Activated CD8-positive, alpha-beta memory T cell treated with anti-CD3 and anti-CD28 coated beads for 24 hours (primary cell): ENCODE measurements at places on chromosomes 16 and 17.
A peak's percentile ranks its signal among the peaks of the same experiment; 100 is the strongest.

DNA sequence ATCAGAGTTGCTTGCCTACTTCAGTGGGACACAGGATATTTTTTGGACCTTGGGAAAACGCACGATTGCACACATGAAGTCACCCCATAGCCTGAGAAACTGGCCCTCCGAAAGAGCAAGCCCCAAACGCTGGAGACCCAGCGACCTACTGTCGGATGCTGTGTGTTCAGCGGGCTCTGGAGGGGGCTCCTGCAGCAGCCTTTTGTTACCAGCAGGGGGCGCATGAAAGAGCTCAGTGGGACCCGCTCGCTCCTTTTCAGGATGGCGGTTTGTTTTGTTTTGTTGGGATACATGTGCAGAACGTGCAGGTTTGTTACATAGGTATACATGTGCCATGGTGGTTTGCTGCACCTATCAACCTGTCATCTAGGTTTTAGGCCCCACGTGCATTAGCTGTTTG, 28.4 kb downstream of the MYH3 start:
- no peak for DNase-seq

DNA sequence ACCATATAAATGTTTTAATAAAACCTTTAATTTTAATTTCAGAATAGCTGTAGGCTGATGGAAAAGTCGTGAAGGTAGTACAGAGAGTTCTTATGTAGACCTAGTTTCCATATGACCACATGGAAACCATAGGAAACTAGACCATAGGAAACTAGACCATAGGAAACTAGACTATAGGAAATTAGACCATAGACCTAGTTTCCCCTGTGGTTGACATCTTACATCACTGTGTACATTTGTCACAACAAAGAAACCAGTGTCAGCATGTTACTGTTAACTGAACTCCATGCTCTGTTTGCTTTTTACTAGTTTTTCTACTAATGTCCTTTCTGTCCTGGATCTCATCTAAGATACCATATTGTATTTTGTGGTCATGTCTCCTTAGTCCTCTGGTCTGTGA, 14.6 kb downstream of the NUDT7 start:
- no peak for DNase-seq

GRCh38 chr17:309361-309888, 43.2 kb downstream of the RPH3AL start:
- DNase-seq, result no peak

DNA sequence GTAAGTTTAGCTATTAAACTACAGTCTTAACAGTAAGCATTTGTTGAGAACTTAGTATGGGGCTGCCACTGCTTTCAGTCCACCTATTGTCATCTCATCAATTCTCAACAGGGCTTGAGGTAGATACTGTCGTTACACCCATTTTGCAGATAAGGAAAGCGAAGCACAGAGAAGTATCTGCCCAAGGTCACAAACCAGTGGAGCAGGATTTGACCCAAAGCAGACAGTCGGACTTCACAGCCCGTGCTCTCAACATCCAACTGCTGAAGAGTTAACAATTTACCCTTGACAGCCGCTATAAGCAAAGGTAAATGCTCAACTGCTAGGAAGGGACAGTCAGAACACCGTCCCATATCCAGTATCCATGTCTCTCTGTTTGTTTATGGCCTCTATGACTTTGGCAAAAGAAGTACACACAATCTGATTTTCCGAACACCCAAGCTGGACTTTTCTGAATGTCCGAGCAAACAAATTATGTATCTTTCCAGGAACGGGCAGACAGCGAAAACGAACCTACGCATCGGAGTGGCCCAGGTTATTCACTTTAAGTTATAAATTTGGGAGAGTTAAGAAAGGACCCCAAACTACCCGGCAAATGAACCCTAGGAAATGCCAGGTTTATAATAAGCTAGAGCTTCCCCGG, 1.2 kb downstream of the SIAH1 start:
- peak; percentile 58 for DNase-seq

GRCh38 chr17:29007860-29008455, 2.1 kb upstream of the SEZ6 start:
- DNase-seq, result no peak

GRCh38 chr16:83137326-83137781, 510.6 kb downstream of the CDH13 start:
- DNase-seq, result no peak

DNA sequence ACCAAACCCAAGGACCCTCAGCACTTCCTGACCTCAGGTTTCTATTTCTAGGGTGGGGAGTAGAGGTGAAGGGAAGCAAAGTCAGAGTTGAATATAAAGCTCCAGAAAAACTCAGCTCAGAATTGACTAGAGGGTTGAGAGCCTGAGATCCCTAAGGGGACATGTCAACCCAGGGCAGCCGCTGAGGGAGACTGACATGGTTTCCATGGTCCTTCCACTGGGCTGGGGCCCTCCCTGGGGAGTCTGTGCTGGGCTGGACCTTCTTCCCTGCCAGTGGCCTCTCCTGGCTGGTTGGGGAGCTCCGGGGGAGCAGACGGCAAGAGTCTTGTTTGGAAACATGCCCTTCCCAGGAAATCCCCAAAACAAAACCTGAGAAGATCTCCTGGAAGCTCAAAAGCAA, 121.3 kb downstream of the METRNL start:
- DNase-seq, result no peak

- no peak for DNase-seq
These were observed 24.9 kb downstream of the BAHCC1 start for GRCh38 chr17:81419886-81420768.

DNA sequence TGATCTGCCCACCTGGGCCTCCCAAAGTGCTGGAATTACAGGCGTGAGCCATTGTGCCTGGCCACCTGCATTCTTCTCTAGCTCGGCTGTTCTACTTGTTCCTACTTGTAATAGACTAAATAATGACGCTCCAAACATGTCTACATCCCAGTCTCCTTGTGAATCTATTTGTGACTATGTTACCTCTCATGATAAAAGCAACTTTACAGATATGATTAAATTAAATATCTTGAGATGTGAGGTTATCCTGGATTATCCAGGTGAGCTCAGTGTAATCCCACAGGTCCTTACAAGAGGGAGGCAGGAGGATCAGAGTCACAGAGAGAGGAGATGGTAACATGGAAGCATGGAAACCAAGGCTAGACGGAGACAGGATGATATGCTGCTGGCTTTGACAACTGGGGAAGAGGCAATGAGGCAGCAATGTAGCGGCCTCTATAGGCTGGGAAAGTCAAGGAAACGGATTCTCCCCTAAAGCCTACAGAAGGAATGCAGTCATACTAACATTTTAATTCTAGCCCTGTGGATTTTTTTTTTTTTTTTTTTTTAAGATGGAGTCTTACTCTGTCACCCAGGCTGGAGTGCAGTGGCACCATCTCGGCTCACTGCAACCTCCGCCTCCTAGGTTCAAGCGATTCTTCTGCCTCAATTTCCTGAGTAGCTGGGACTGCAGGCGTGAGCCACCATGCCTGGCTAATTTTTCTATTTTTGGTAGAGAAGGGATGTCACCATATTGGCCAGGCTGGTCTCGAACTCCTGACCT, 5.0 kb upstream of the LASP1 start:
- DNase-seq, result no peak

- DNase-seq, result no peak
These were observed 15.6 kb downstream of the DEF8 start for GRCh38 chr16:89964201-89964600.

DNA sequence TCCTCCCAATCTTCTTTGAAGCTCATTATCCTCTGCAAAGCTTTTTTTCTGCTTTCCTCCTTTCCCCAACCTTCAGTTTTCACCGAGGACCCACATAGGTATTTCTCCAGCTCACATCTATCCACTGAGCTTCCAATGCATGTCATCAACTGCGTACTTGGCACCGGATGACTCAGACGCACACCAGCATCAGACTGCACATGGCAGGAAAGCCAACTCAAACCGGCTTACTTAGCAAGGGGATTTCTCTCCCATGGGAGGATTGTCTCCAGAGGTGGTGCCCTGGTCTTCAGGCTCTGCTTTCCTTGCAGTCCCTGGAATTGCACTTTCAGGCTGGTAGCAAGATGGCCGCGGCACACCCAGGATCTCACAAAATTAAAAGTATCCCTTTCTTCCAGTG, 1.7 kb upstream of the AKTIP start:
- DNase-seq, result peak; percentile 57

DNA sequence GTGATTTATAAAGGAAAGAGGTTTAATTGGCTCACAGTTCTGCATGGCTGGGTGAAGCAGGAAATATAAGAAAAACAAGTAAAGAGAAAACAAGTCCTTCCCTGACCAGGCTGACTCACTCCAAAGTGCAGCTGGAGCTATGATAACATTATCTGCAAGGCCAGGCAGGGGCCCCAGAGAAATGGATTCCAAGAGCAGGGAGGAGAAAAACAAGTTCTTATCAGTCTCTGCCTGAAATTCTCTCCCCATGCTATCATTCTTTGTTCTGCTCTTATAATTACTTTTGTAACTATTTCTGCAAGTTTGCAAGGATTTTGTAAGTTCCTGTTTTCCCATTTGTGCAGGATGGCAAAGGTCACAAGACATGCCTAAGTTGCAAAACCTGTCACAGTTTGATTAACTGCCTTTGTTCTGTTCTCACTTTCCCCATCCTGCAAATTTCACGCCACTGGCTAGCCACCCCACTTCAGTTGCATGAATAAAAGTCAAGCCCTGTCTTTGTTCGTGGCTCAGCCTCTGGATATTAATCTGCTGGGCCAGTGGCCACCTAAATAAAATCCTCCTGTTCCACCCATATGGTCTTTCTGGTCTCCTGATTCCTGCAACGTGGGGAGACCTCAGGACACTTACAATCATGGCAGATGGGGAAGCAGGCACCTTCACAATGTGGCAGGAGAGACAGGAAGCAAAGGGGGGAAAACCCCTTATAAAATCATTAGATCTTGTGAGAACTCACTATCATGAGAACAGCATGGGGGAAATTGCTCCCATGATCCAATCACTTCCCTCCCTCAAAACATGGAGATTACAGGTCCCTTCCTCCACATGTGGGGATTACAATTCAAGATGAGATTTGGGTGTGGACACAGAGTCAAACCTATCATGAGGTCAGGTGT, 13.1 kb downstream of the ABCA9 start:
- no peak for DNase-seq

DNA sequence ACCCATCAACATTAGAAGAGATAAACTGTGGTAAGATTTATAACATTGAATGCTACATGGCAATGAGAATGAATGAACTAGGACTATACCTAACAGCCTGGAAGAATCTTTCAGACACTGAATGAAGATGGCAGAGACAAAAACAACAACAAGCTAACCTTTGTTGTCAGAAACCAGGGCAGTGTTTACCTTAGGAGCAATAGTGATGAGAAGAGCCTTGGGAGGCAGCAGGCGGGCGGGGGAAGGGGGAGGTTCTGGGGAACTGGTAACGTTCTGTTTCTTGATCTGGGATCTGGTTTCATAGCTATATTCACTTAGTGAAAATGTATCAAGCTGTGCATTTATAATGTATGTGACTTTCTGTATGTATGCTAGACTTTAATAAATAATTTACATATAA, 139.0 kb upstream of the TNRC6C start:
- no peak for DNase-seq

GRCh38 chr17:66302761-66303626, 581 bp downstream of the PRKCA start:
- DNase-seq, result peak; percentile 82

DNA sequence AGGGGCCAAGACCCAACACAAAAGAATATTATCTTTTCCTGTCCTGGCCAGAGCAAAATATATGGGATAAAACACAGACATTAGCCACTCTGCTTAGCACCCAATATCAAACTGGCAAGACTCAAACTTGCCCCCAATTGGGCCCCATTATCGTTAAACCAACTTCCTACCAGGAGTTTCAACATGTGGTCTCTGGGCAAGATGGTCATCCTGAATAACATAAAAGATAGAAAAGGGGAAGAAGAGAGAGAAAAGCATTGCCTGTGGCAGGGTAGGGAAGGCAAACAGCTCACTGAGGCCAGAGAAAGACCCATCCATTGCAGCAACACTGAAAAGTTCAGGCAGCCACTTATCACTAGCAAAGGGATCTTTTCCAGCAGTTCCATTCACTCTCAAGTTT, 502.1 kb downstream of the KIF2B start:
- no peak for DNase-seq

- DNase-seq, result no peak
These were observed 120.2 kb downstream of the RAP1GAP2 start for GRCh38 chr17:2916461-2916860.

GRCh38 chr16:12202486-12202885, 226.0 kb downstream of the SNX29 start:
- DNase-seq, result no peak

GRCh38 chr16:89437251-89437987, 52.9 kb downstream of the ANKRD11 start:
- DNase-seq, result no peak

DNA sequence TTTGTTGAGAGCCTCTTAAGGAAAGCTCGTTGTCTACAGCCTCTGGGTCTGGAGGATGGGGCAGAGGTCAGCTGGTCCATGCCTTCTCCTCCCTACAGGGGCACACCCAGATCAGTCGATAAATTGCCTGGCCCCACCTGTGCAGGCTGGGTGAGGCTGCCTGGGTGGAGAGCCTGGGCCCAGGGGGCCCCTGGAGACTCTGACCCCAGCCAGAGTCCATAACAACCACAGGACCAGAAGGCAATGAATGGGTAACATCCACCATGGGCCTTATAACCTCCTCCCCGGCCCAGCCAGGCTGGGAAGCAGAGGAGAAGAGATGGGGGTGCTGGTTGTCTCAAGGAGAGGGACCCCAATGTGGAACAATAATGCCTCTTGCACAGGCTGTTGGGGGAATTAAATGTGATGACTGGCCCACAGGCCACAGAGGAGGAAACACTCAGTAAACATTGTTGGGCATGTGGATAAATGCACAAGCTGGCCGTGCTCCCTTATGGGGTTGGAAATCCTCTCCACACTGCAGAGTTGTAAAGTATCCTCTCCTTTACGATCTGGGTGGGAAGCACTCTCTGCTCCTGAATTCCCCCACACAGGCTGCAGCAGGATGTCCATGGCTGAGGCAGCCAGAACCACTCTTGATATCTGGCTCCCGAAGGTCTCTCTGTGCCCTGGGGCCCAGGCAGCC, 56.7 kb upstream of the TOB1 start:
- no peak for DNase-seq

- DNase-seq, result no peak
These were observed 9.0 kb downstream of the MEAK7 start for GRCh38 chr16:84495506-84495905.
